ENCODE measurements at places on chromosomes 1 and 21.

GRCh38 chr1:95309031-95309471 is 75.0 kb downstream of the RWDD3 start:
- DNase-seq = no peak

DNA sequence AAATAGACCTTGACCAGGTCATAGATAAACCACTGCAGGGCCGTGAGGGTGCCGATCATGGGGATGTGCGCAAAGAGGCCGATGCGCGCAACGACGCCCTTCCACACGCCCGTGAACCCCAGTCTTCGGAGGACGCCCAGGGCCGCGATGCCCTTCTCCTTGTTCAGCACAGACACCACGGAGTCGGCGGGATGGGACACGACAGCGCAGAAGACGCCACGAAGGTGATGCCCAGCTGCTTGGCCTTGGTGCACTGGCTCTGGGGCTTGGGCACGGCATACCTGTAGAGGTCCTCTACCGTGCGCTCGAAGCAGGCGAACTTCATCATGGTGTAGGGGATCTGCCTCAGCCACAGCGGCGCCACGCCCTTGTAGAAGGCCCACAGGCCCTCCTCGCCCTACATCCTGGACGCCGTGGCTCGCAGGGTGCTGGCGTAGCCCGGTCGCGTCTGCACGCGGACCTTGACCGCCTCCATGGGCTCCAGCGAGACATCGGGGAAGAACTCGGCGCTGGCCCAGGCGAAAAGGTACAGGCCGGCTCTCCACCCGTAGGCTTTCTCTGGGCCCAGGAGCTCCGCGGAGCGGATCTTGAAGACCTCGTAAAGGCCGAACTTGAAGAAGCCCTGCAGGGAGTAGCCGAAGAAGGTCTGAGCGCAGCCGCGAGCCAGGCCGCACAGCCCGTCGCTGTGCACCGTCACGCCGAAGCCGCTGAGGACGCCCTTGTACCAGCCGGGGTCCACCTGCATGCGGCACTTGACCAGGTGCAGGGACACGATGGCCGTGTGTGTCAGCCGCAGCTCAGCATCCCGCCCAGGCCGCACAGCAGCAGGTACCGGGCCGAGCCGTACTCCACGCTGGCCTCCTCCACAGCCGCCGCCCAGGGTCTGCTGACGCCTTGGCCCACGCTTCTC is 20.5 kb upstream of the DMRTB1 start:
- DNase-seq = no peak

GRCh38 chr1:94031591-94031990 is 89.4 kb downstream of the ABCA4 start:
- no peak for DNase-seq

- no peak for DNase-seq
These were observed 126.3 kb downstream of the PTPN14 start for GRCh38 chr1:214425101-214425500.

GRCh38 chr1:57637155-57637554 is 213.3 kb upstream of the DAB1 start:
- no peak for DNase-seq

DNA sequence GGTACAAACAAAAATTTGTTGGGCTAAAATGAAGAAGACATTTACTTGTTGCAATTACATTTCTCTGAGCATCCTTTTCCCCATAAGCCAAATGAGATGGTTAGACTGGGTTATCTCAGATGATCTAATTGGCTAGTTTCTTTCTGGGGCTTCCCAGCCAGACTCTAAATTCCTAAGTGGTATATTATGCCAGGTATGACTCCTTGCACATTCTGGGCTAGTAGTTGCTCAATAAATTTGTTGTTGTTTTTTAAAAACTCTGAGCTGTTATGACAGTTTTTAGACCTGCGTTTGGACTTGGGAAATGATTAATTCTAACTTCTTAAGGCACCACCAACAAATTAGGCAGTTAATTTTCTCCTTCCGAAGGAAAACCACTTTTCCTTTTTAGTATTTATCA is 66.1 kb downstream of the UCK2 start:
- DNase-seq = no peak

DNA sequence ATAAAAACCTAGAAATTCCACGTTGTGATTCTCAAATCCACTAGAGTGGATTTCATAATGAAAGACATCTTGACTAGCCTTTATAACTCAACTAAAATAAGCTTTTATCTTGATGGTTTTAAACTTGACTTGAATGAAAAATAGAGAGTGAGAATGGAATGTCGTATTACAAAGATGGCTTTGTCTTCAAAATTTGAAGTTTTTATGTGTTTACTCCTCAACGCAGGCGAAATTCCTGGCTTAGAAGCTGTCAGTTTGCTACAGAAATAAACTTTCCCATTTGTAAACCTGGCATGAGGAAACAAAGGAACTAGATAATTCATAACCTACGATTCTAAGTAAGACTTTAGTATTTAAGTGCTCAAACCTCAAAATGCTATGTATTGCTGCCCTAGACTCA is 90.0 kb upstream of the KRTAP19-8 start:
- DNase-seq = no peak

DNA sequence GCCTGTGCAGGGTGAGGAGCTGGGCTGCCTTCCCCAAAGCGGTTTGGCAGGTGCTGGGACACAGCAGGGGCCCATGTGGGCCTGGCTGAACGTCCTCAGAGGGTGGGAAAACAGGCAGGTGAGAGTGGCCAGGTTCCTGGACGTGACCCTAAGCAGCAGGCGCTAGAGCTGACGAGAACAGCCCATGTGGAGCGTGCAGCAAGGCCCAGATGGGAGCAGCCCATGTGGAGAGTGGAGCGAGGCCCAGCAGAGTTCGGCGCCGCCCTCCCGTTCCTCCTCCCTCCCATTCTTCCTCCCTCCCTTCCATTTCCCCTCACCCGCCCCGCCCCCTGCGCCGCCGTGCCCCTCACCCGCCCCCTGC is 314.4 kb upstream of the VAMP3 start:
- no peak for DNase-seq

GRCh38 chr1:17167041-17167785 is 37.7 kb upstream of the PADI1 start:
- no peak for DNase-seq

GRCh38 chr1:69425871-69426270 is 141.9 kb upstream of the LRRC7 start:
- DNase-seq = no peak

GRCh38 chr1:44425341-44426082 is 20.5 kb downstream of the RNF220 start:
- no peak for DNase-seq

DNA sequence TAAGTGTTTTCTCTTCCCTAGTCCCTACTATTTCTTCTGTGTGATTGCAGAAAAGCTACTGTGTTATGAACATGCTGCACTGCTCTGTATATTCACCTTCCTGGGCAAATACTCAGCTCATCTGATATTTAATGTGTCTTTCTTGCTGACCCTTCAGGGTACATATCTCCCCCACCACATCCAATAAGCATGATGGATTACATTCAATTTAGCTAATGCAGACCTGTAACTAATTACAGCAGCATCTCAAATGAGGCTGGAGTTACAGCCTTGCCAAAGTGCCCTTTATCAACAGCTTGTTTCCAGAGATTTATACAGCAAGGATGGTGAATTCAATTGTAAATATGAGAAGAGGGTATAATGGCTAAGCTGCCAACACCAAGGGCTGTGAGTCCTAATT is 144.0 kb downstream of the KCNH1 start:
- no peak for DNase-seq

DNA sequence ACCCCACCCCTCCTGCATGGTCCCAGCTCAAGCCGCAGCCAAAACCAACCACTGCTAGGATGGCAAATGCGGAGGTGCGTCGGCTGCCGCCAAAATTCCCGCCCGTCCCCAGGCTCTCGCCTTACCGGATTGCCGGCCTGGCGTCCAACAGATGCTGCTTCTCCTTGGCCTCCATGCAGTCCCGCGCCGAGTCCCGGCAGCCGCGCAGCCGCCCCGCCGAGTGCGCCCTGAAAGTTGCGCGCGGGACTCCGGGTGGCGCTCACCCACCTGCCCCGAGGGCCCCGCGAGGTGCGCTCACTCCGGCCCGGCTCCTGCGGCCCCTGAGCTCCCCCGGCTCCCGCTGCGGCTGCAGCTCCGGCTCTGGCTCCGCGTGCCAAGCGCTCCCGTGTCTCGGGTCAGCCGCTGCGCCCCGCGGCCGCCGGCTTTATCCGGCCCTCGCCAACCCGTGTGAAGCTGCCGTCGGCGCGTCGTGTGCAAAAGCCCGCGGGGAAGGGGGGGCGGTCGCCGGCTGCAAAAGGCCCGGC is at the start of gene SLC30A2:
TSS of gene SLC30A2 (minus strand) at position 397 of the 524 bp plus-strand sequence. CDS start at position 175, 222 bp downstream.
- DNase-seq = no peak

DNA sequence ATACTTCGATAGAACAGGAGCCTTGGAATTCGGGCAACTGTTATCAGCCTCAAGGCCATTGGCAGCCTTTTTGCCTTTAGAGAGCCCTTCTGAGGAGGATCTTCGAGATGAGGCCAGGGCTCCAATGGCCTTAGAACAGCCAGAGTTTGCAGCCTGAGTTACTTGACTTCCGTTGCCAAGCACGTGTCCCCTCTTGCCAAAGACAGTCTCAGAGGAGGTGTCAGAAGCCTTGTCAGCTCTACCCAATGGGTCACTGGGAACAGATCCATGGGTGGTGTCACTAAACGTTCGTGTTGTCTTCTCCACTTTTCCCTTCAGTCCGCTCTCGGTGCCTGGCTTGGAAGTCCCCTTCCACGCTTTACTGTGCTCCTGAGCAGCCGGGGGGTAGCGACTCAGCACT is 73.2 kb downstream of the KDM1A start:
- DNase-seq = no peak

DNA sequence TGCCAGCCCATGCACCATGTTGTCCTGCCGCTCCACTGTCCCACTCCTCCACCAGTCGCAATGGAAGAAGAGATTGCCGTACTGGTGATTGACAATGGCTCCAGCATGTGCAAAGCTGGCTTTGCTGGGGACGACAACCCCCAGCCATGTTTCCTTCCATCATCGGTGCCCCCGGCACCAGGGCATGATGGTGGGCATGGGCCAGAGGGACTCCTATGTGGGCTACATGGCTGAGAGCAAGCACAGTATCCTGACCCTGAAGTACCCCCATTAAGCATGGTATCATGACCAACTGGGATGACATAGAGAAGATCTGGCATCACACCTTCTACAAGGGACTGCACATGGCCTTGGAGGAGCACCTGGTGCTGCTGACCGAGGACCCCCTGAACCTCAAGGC is 1.9 kb upstream of the AMY2B start:
- DNase-seq = no peak

DNA sequence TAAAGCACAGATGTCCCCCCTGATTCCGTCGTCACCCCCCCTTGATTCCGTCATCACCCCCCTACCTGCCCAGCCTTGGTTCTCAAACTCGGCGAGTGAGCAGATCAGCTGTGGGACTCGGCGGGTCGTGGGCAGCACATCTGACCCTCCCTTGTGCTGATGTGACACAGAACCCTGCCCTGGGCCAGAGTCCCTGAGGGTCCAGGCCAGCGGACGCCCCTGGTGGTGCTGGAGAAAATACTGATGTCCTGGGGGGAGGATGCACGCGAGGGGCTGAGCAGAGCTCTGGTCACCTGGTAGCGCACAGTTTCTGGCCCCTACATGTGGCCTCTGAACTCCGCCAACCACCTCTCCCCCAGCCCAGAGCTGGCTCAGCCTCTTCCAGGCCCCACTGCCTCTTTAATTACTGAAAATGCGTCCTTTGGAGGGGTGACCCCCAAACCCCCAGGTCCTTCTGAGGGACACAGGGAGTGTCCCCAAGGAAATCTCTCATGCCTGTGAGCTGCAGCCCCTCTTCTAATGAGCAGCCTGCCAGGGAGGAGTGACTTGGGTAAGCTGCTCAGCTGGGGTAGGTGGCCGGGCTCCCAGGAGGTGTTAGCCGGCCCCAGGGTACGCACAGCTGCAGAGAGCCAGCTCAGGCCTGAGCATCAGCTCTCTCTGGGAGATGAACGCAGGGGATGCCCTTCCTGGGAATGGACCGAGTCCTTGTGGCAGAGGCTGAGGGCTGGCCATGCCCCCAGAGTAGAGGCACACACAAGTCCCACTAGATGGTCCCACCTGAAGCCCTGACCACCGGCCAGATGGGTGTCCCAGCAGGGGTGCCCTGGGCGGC is 129.5 kb upstream of the ARHGEF16 start:
- no peak for DNase-seq

GRCh38 chr1:183139281-183139942 is 46.7 kb upstream of the LAMC2 start:
- no peak for DNase-seq

DNA sequence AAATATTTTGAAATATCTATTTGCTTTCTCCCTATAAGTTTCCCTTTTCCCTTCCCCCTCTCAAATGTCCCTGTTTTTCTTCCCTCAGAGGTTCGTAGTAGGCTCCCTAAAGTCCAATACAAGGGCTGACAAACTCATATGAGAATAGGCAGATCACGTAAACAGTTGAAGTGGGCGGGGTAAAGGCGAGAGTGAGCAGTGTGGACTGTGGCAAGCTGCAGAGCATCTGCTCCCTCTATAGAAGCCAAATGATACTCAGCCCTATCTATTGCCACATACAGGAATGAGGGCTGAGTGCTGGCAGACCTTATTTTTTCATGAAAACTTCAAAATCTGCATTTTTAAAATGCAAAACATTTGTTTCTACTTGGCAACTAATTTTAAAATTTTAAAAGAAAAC is 26.3 kb downstream of the PRDX6 start:
- no peak for DNase-seq

GRCh38 chr21:35414056-35414455 is 365.0 kb upstream of the RUNX1 start:
- no peak for DNase-seq

DNA sequence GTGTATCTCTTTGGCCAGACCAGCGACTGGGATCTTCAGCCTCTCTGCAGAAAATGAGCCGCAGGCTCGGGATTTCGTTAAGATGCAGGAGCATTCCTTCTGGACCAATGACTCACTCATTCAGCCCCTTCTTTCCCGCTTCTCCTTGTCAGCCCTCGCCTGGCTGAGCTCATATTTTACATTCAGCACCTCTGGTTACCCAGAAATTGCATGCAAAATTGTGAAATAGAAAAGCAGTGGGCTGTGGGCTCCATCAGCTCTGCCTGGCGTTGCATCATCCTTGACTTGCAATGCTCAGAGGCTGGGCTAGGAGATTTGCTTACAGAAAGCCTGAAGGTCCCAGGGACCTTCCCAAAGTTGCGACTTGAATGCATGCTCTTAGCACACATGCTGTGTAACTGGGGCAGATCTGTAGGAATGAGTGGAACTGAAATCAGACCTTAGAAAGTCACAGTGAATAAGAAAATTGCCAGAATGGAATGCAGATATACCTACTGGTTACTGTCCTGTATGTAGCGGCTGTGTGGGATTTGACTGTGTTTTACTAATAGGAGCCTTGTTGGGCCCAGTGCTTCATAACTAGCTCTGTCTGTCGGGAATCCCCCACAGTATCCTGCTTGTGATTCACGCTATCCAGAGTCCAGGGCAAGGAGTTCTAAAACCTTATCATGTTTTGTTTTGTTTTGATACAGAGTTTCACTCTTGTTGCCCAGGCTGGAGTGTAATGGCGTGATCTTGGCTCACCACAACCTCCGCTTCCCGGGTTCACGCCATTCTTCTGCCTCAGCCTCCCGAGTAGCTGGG is 444.8 kb downstream of the KIF26B start:
- DNase-seq = no peak

Measured in stimulated activated CD4-positive, alpha-beta T cell treated with anti-CD3 and anti-CD28 coated beads, Interleukin-1b, Interleukin-23, amount 100 ng/mL, for 1 hour (primary cell).